H4 (cell line): ENCODE measurements at places on chromosomes 16 and 17. TPM values are rescaled to one million over a fixed set of nuclear protein-coding genes. Genes with fewer than 3 reads are reported as not detected.

Gene PITPNM3
- total RNA-seq, result 0.15 and 0.18 TPM in 2 replicates

Gene B3GNT9
- 21.2 and 21.6 TPM in 2 replicates for total RNA-seq

Gene HOXB6
- total RNA-seq, result 1.4 and 3.1 TPM in 2 replicates

Gene KRT24
- not detected in 2 replicates for total RNA-seq

Gene C17orf113
- total RNA-seq, result 0.19 and 0.62 TPM in 2 replicates

Gene TPSG1
- 0.88 and 1.1 TPM in 2 replicates for total RNA-seq

Gene EDC4
- total RNA-seq, result 28.3 and 35.3 TPM in 2 replicates

Gene HOXB13
- 3.3 and 3.8 TPM in 2 replicates for total RNA-seq

Gene HBM
- not detected in 2 replicates for total RNA-seq

Gene ATP5PD
- total RNA-seq, result 595 and 655 TPM in 2 replicates

Gene KRTAP4-4
- total RNA-seq, result not detected in 2 replicates

Gene MC1R
- 1.1 and 1.8 TPM in 2 replicates for total RNA-seq

Gene ARHGDIG
- total RNA-seq, result not detected in 2 replicates

Gene CFAP97D1
- total RNA-seq, result not detected in 2 replicates

Gene KCNJ2
- 0.12 TPM in 1 of 2 replicates, not detected in the other for total RNA-seq

Gene ABCC3
- 15.2 and 16.0 TPM in 2 replicates for total RNA-seq

Gene CCL14
- total RNA-seq, result not detected in 2 replicates

Gene ZG16
- total RNA-seq, result not detected in 2 replicates

Gene COG1
- total RNA-seq, result 18.6 and 18.8 TPM in 2 replicates

Gene SPAG5
- 72.2 and 80.2 TPM in 2 replicates for total RNA-seq

Gene FZD2
- 5.9 and 6.2 TPM in 2 replicates for total RNA-seq

Gene SLC16A6
- 1.2 and 2.7 TPM in 2 replicates for total RNA-seq

Gene PLCD3
- total RNA-seq, result 21.0 and 157 TPM in 2 replicates

Gene GDPD3
- not detected in 2 replicates for total RNA-seq

Gene BCL6B
- total RNA-seq, result not detected in 2 replicates

Gene GPT2
- 24.1 and 35.2 TPM in 2 replicates for total RNA-seq

Gene LGALS9B
- total RNA-seq, result not detected in 2 replicates

Gene TMEM238L
- total RNA-seq, result not detected in 2 replicates

Gene ENPP7
- total RNA-seq, result not detected in 2 replicates

Gene FBXO39
- total RNA-seq, result 0.06 TPM in 1 of 2 replicates, not detected in the other

Gene DPEP3
- total RNA-seq, result not detected in 2 replicates

Gene CHST5
- 0.04 TPM in 1 of 2 replicates, not detected in the other for total RNA-seq

Gene NUDT16L1
- total RNA-seq, result 37.1 and 39.6 TPM in 2 replicates

Gene CA4
- total RNA-seq, result not detected in 2 replicates
